BJ (cell line): ENCODE measurements at places on chromosomes 5 and 9.

- no peak for DNase-seq
These were observed 239.7 kb upstream of the ZNF608 start for GRCh38 chr5:124986170-124986569.

DNA sequence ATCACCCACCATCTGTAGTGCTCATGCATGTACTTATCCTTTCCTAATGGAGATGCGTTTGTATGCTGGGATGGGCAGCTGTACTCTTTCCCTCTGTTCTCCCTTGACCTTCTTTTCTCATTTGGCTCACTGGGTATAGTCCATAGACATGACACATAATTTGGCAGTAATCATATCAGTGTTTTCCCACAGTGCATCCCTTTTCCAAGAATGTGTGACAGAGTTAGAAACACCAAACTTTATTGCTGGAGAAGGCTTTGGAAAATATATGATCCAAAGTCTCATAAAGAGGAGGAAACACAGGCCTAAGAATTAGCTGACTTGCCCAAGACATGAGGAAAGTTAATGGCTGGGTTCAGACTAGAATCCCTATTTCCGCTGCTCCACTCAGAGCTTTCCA, 1233.4 kb upstream of the DMAC1 start:
- DNase-seq, result no peak

DNA sequence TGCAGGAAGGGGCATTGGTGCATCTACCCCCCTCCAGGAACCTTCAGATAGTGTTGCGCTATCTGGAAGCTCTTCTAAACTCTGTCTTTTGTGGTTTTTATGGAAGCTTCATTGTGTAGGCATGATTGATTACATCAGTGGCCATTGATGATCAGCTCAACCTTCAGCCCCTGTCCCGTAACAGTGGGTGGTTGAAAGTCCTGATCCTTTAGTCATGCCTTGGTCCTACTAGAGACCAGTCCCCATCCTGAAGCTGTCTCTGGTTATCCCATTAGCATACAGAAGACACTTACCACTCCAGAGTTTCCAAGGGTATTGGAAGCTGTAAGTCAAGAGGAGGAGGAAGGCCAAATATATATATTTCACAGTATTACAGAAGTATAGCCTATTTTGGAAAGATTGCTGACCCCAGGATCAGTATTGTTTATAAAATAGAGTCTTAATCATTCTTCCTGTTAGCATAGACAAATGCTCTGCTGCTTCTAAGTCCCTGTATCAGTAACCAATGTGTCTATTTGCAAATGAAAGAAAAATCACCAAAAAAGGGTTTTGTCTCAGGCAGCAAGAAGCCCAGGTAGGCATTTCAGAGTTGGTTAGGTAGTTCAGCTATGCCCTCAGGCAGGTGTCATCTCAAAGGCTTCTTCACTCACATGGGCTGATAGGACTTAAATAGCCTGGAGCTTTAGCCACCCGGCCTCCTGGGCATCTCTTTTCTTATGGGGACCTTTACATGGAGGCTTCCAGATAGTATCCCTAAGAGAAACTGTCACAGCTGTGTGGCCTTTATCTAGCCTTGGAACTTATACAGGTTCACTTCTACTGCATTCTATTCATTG, 41.6 kb downstream of the SPIN1 start:
- DNase-seq, result no peak

DNA sequence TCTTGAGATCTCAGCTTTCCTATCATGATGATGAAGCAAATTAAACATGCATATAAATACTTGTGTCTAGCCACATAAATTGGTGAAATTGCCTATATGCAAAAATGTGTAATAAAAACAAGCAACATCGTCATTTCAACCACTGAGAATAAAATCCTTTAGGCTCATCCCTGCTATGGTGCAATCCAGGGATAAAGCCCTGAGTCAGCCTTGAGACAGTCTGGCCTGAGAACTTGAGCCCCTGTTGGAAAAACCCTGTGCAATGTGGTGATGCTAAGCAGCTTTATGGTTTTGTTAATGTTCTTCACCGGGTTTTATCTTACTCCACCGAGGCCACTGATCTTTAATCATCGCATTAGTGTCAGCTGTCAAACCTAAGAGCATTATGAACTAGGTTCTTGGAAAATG, 170.5 kb downstream of the DCP2 start:
- peak; percentile 94 for DNase-seq

DNA sequence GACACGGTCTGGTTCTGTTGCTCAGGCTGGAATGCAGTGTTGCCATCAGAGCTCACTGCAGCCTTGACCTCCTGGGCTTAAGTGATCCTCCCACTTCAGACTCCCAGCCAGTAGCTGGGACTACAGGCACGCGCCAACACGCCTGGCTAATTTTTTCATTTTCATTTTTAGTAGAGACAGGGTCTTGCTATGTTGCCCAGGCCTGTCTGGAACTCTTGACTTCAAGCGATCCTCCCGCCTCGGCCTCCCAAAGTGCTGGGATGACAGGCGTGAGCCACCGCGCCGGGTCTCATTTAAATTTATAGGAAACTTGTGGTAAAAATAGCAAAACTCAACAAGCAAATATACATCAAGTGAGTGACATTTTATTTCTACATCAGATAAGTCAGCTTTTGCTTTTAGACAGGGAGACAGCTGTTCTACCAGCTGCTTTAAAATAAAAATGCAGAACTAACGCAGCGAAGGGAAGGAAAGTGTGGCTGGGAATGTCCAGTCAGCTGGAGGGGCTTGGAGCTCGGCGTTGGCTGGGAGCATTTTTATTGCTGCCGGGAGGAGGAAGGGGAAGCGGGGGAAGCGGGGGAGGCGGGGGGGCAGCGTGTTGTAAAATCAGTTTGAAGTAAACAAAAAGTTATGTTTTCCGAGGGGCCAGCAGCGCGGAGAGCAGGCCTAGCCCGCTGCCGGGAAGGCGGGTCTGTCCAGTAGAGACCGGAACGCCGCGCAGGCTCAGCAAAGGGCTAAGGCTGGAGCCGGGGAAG, 707 bp upstream of the ZFYVE16 start:
- DNase-seq, result no peak

GRCh38 chr9:130208600-130209347, 36.6 kb downstream of the NCS1 start:
- no peak for DNase-seq
